ENCODE measurements at places on chromosomes 4 and X.

DNA sequence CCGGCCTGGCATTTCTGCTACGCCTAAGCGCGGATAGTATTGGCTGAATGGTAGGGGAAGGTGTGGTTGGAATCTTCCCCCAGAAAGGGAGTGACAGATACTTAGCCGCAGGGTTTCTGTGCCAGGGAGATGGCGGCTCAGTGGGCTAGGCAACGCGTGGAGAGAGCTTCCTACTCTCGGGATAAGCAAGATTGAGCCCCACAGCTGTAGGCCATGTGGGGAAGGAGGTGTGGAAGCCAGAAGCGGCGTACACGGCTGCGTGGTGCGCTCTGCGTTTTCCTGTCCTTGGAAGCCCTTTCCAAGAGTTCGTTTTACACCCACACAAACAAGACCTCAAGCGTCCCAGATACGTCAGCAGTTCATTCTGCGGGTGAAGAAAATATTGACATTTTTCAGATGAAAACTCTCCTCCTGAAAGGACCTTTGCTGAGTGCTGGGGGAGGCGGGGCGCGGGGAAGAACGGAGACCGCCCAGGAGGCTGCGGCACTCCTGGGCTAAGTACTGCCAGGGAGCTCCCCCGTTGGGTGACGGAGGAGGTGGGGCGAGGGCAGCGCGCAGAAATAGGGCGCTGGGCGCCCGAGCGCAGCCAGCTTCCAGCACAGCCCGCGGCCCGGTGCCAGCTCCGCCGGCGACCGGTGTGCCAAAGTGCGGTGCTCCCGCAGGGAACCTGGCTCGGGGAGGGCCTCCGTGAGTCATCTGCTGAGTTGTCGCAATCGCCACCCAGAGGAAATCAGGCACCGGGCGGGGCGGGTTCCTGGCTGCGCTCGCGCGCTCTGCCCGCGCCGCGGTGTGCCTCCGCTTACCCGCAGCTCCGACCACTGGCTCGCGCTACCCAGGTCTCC lies at the start of gene GPAT3:
GPAT3 (plus strand) TSS at position 589 of the 842 bp plus-strand sequence. CDS start 515 bp downstream, outside the sequence.
- DNase-seq, result peak; percentile 36

- no peak for DNase-seq
Observed at GRCh38 chr4:76597423-76597979, 162.5 kb downstream of the SHROOM3 start.

- no peak for DNase-seq
Observed at GRCh38 chr4:102694791-102695190, 66.0 kb downstream of the MANBA start.

GRCh38 chr4:184007891-184008290 lies 102.8 kb downstream of the STOX2 start:
- peak; percentile 85 for DNase-seq

- no peak for DNase-seq
Observed at GRCh38 chrX:155747520-155747919, 133.6 kb upstream of the VAMP7 start.

GRCh38 chr4:14022456-14022855 lies 394.9 kb upstream of the BOD1L1 start:
- DNase-seq, result peak; percentile 40

DNA sequence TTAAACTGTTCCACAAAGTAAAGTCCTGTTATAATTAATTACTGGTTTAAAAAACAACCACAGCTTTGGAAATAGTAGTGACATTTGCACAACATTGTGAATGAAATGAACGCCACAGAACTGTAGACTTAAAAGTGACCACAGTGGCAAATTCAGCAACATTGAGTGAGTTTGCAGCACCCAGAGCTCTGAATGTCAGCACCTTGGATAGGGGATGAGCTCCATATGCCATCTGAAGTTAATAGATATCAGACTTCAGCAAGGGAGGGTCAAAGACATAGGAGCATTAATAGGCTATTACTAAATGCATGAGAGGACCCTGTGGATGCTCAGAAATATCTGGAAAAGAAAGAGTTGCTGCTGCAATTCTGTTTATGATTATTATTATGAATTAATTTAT lies 55.3 kb upstream of the KCNIP4 start:
- DNase-seq, result no peak

All from MV-4-11 (cell line).